Fibroblast of gingiva (primary cell): ENCODE measurements at places on chromosomes 5 and 9.

GRCh38 chr5:13188371-13188770 lies 756.1 kb downstream of the DNAH5 start:
- no peak for DNase-seq

GRCh38 chr9:84937180-84937579 lies 267.7 kb downstream of the NTRK2 start:
- DNase-seq = no peak

GRCh38 chr5:157855404-157855994 lies 3.4 kb downstream of the CLINT1 start:
- peak; percentile 64 for DNase-seq

GRCh38 chr5:148970228-148970627 lies 92.6 kb downstream of the SH3TC2 start:
- no peak for DNase-seq

DNA sequence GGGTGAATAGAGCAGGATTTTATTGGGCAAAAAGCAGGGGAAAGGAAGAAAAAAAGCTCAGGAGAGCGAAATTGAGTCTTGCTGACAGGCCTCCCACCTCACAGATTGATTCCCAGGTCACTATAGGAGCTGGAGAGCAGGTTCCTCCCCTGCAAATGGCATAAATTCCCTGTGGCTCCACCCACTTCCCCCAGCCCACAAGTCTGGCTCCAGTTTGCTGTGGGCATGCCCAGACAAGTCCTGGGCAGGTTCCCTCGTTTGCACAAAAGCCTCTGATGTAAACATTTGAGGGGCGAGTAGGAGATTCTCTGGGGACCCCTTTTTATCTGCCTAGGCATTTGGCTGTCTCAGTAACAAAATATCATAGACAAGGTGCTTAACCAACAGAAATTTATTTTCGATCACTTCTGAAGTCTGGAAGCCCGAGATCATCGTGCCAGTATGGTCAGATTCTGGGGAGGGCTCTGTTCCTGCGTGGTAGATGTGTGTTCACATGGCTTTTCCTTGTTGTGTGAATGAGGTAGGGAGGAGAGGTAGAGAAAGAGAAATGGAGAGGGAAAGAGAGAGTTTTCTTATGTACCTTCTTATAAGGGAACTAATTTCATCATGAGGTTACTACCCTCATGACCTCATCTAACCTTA lies 614.5 kb downstream of the MAT2B start:
- DNase-seq = no peak

GRCh38 chr5:143544606-143545005 lies 141.1 kb upstream of the NR3C1 start:
- no peak for DNase-seq

DNA sequence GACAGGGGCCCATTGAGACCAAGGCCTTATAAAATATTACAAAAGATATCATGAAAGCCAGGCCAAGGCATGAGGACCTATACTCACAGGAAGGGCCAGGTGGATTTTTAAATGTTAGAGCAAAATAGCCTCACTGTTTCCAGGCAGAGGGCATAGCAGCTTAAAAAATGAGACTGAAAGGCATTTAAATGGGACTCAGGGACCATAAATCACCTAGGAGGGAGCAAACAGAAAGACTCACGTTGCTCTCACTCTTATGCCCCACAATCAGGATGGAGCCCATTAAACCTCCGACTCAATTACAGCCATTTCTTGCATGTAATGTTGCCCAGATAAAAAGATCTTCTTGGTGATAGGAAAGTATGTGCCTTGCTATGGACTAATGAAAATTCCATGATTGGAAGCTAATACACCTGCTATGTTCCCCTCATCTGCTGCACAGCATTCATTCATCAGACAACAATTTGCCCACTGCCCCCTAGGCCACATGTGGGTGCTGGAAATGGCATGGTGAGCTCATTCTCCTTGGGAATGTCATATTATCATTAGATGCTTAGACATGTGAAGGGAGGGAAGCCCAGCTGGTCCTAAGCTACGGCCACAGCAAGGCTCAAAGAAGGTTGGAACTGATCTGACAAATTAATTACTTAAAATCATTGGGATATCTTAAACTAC lies 128.6 kb upstream of the GRIA1 start:
- DNase-seq = no peak

GRCh38 chr5:137155261-137156000 lies 343.7 kb downstream of the SPOCK1 start:
- DNase-seq = no peak

- DNase-seq = no peak
These were observed 7.6 kb downstream of the RAB24 start for GRCh38 chr5:177295924-177296323.

DNA sequence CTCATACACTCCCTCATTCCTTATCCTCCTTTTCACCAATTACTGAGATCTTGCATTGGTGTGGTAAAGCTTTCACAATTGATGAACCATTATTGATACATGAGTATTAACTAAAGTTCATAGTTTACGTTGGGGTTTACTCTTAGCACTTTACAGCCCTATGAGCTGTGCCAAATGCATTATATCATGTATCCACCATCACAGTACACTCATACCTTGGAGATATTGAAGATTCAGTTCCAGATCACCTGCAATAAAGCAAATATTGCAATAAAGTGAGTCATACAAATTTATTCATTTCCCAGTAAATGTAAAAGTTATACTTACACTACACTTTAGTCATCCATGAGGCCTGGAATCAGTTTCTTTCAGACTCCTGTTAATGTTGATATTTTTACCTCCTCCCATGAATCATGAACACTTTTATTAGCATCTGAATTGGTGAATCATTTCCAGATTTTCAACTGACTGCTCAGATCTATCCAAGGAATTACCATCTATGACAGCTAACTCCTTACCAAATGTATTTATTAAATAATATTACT lies 546.6 kb upstream of the PTPRD start:
- no peak for DNase-seq

GRCh38 chr5:52943808-52944207 lies 45.3 kb upstream of the ITGA2 start:
- DNase-seq = no peak

DNA sequence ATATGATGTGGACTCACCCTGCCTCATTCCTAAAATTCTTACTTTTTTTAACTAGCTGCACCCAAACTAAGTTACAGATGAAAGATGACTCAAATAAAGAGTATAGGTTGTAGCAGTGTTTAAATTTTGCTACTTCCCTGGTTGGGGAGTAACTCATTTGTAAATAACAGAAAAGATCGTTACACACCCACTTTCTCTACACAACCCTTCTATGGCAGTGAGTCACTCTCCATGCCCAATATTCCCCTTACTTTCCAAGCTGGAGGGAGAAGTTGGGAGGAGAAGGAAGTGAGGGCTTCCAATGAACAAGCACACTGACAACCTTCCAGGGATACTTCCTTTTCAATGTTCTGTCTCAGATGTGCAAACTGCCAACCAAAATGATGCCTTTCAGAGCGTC lies 1.9 kb downstream of the RASEF start:
- no peak for DNase-seq
